ENCODE measurements at places on chromosomes 5 and 9.
A peak's percentile ranks its signal among the peaks of the same experiment; 100 is the strongest.

- no peak for DNase-seq
Measured at GRCh38 chr5:142872795-142873194, 102.6 kb downstream of the ARHGAP26 start.

- DNase-seq, result no peak
Measured at GRCh38 chr5:73733219-73733618, 107.2 kb downstream of the ARHGEF28 start.

GRCh38 chr5:117889596-117889995 lies 1098.8 kb downstream of the DTWD2 start:
- DNase-seq, result no peak

DNA sequence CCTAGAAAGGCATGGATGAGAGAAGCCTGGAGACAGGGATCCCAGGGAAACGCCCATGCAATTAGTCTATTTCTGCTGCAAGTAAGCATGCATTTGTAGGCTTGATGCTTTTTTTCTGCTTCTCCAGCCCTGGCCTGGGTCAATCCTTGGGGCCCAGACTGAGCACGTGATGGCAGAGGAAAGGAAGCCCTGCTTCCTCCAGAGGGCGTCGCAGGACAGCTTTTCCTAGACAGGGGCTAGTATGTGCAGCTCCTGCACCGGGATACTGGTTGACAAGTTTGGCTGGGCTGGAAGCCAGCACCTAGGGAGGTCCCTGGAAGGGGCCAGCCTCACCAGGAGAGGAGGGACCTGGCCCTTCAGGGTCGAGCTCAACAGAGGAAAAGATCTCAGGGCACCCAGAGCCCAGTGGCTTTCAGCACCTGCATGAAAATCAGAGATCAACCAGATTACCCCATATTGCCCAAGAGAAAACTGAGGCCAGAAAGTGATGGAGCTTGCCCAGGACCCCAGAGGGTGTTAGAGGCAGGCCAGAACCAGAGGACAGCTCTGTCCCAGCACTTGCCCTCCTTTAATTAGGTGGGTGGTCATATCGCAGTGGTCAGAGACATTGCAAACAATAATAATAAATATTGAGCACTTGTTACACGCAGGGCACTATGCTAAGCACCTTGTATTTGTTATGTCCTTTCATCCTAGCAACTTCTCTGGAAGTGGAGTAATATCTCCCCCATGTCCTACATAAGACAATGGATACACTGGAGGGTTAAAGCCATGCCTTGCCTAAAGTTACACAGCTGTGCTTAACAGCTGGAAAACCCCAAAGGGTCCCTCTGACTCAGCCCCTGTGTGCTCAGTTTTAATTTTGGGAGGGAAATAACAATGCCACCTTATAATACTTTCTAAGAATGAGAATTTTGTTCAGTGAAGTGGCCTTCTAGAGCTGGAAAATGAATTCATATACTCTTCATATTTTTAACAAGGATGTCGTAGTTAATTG lies 67.1 kb downstream of the KLF4 start:
- DNase-seq, result peak; percentile 92

GRCh38 chr9:4442806-4443205 lies 47.5 kb upstream of the SLC1A1 start:
- DNase-seq, result no peak

- no peak for DNase-seq
Measured at GRCh38 chr9:74503666-74504065, 6.5 kb downstream of the RORB start.

GRCh38 chr5:81506378-81506777 lies 112.4 kb upstream of the ACOT12 start:
- no peak for DNase-seq

DNA sequence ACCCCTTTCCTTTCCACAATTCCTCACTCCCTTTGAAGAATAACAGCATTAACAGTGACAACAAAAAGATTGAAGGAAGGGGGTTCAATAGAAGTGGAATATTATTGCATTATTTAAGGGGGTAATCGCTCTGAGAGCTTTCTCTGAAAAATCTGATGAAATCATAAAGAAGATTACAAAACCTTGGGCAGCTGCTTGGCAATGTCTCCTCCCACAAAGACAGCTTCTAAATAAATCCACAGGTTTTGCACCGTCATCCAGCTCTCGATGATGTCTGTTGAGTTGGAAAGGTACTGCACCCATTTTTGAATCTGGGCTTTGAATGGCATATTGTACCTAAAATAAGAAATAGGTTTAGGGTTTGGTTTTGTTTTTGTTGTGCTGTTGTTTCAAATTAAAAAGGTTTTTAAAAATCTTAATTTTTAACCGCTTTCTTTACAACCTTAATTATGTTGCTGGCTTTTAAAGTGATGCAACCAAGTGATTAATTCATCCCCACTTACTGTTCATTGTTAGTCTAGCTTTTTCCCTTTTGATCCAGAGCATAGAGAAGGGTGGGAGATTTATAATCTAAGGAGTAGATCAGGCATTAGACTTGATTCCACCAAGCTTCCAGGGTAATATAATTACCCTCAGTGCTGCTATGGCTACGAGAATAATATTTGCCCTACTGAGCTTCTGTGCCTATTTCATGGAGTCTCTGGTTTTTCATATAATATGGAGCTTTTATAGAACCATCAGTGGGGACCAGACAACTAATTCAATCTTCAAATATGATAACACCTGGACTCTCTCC lies 85.0 kb downstream of the DNAH5 start:
- no peak for DNase-seq

DNA sequence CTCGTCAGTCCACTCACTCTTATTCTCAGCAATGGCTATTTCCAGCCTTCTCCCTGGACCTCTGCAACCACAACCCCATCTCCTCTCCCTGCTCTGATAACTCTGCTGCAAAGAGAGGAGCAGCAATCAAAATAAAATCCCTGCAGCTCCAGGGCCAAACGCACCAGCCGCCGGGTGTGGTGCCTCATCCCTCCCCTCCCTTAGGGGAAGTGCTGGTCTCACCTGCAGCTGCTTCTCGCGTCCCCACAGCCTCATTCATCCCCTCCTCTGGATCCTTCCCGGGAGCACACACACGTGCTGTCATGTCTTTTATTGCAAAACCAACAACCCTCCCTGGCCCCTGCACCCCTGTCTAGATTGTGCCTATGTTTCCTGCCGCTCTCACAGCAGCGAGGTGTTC lies 77.8 kb downstream of the TENT4A start:
- DNase-seq, result no peak

- DNase-seq, result no peak
Measured at GRCh38 chr5:180331647-180331950, 21.5 kb downstream of the GFPT2 start.

DNA sequence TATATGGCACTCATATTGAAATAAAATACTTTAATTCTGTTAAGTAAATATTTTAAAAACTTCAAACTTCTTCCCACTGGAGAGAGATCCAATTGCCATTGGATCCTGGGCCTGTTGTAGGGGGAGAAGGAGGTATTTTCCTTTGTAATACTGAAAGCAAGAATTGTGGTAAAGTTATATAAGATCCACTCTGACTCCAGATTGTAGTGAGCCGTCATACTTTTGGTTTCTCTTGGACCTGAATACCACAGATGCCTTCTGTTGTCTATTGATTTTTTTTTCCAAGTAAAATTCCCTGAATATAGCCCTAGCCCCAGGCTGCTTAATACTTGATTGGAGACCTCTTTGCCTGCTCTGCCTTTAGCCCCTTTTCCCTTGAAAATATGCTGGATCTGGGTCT lies 86.9 kb downstream of the ATG10 start:
- no peak for DNase-seq

- DNase-seq, result no peak
Measured at GRCh38 chr5:137502632-137503031, 3.5 kb upstream of the SPOCK1 start.

DNA sequence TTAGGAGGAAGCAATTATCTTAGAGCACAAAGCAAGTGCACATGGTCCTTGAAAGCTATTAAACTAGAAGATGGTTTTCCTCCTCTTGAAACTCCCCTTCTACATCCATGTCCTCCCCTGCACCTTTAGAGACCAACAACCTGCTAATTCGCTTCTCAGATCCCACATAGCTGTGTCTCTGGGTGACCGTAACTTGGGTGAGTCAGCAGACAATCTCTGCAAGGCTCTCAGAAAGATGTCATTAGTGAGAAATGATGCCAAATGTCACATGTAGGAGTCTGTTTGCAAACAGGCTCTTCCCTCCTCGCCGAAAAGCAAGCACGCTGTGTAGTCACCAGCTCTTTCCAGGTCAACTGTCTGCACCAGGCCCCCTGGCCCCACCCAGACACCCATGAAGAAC lies 291.8 kb downstream of the SLIT3 start:
- DNase-seq, result no peak

DNA sequence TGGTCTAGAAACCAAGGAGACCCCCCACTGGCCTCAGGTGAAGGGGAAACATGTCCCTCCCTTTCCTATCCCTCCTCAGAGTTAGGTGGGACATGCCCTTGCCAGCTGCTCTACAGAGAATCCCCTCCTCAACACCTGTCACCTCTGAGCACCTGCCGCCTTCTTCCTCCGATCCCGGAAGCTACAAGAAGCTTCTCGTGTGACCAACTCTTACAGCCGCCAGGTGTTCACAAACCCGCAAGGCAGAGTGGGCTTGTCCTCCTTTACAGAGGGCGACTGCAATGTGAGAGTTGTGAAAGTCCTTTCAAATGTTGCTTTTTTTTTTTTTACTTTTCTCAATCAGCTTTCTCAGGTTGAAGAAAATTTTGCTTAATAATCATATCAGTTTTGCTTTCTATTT lies 3.7 kb upstream of the ICE1 start:
- DNase-seq, result no peak

GRCh38 chr5:35356725-35357124 lies 126.4 kb upstream of the PRLR start:
- no peak for DNase-seq

GRCh38 chr9:123081824-123082223 lies 48.4 kb downstream of the GPR21 start:
- DNase-seq, result peak; percentile 29

DNA sequence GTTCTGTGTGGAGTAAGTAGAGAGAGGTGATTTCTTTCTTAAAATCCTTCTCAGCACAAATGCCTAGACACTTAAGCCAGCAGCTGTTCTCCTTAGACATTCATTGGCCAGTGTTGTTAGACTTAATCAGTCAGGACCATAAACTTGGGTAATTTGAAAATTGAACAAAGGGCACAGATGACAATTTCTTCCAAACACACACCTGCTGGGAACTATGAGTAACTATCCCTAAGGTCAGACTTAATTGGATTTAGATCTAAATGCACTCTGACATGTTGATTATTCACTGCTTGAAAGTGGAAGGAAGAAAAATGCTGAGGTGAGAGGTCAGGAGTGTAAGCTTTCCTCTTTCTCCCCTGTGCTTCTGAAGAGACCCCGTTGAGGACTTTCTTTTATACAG lies 1083.7 kb upstream of the DMAC1 start:
- no peak for DNase-seq

DNA sequence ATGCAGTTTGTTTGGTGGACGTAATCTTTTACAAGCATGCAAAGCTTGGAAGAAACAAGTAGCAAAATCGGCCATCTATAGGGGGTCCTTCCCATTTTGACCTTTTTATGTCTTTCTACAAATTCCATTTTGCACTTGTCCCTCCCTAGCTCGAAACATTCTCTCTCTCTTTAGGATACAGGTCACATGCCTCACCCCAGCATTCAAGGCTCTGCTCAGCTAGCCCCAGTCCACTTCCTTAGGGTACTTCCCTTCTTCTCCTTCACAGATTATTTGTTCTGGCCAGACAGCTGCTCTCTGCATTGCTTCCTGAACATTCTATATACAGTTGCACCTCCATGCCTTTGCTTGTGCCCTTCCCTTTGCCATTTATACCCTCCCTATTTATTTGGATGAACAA lies 31.7 kb upstream of the TRIM14 start:
- no peak for DNase-seq

- DNase-seq, result no peak
Measured at GRCh38 chr5:2575292-2575691, 176.2 kb downstream of the IRX2 start.

- no peak for DNase-seq
Measured at GRCh38 chr9:84070590-84070989, 90.0 kb downstream of the RMI1 start.

- no peak for DNase-seq
Measured at GRCh38 chr9:112599732-112600131, 113.1 kb downstream of the KIAA1958 start.

GRCh38 chr5:14683906-14684455 lies 19.5 kb downstream of the OTULIN start:
- no peak for DNase-seq

DNA sequence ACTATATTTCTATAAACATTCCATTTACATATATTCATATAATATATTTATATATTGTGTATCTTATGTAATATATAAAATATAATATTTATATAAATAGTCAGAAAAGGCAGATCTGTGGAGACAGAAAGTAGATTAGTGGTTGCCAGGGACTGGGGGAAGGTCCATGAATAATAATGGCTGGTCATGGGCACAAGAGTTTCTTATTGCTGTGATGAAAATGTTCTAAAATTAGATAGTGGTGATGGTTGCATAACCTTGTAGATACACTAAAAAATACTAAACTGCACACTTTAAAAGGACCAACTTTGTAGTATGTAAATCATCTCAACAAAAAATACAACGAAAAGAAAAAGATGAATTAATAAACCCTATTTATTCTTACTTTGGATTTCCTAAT lies 47.3 kb downstream of the NUP155 start:
- no peak for DNase-seq
